ENCODE measurements at places on chromosomes 2 and 18.
A peak's percentile ranks its signal among the peaks of the same experiment; 100 is the strongest.

DNA sequence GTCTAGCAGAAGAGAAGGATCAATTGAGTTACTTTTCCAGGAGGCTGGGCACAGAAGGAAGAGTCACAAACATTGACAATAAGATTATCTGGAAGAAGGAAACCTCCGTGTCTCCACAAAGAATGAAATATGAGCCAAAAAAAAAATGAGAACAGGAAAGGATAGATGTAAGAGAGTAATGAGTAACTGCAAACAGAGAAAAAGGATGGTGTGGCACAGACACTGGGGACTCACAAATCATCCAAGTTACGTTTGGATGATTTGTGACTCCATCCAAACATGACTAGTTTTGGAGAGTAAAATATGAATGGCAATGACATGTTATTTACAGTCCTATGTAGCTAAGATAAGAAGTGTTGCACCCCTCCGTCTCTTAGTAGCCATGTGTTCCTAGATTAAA lies 42.8 kb upstream of the MAP2 start:
- DNase-seq = no peak

GRCh38 chr2:36773947-36774346 lies 77.4 kb downstream of the VIT start:
- no peak for DNase-seq

DNA sequence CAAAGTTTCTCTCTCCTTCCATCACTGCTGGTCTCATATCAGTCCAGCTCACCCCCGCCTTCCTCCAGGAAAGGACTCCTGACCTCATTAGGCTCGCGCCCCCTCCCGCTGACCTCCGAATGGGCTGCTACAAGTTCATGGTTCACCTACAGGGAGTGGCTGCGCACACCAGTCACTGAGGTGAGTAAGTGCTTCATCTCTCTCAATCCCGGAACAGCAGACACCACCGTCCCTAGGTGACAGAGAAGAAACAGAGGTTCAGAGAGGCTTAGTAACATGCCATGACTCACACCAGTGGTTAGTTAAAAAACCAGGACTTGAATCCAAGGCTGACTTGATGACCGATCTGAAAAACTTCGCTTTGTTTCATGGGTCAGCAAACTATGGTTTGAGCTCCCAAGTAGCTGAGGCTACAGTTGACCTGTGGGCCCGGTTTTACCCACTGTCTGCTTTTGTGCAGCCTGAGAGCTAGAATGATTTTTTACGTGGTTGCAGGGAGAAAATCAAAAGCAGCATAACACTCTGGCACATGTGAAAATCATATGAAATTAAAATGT lies 42.0 kb downstream of the ZFP36L2 start:
- peak; percentile 64 for DNase-seq

GRCh38 chr2:64650722-64651338 lies 2.9 kb downstream of the SERTAD2 start:
- no peak for DNase-seq

DNA sequence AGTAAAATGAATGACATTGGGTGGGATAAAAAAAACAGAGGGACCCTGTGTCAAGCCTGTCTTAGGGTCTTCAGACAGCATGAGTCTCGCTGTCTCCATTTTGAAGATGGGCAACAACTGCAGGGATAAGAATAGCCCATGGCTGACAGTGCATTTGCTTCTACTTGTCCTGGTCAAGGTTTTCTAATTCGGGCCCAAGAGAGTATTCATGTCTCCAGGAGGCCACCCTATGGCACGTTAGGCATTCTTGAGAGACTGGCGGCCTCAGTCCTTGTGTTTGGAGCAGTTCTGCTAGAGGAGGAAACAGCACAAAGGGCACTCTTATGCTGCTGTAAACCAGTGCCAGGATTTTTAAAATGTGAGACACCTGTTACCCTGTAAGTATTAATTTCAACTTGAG lies 9.5 kb upstream of the MYL1 start:
- no peak for DNase-seq

GRCh38 chr2:31256611-31257382 lies 22.8 kb downstream of the EHD3 start:
- DNase-seq = no peak

GRCh38 chr2:1605102-1606045 lies 138.9 kb downstream of the PXDN start:
- peak; percentile 58 for DNase-seq

GRCh38 chr18:78979056-78979729 lies 425 bp upstream of the SALL3 start:
- DNase-seq = no peak

GRCh38 chr2:232485757-232486557 lies 1.7 kb downstream of the ECEL1 start:
- no peak for DNase-seq

DNA sequence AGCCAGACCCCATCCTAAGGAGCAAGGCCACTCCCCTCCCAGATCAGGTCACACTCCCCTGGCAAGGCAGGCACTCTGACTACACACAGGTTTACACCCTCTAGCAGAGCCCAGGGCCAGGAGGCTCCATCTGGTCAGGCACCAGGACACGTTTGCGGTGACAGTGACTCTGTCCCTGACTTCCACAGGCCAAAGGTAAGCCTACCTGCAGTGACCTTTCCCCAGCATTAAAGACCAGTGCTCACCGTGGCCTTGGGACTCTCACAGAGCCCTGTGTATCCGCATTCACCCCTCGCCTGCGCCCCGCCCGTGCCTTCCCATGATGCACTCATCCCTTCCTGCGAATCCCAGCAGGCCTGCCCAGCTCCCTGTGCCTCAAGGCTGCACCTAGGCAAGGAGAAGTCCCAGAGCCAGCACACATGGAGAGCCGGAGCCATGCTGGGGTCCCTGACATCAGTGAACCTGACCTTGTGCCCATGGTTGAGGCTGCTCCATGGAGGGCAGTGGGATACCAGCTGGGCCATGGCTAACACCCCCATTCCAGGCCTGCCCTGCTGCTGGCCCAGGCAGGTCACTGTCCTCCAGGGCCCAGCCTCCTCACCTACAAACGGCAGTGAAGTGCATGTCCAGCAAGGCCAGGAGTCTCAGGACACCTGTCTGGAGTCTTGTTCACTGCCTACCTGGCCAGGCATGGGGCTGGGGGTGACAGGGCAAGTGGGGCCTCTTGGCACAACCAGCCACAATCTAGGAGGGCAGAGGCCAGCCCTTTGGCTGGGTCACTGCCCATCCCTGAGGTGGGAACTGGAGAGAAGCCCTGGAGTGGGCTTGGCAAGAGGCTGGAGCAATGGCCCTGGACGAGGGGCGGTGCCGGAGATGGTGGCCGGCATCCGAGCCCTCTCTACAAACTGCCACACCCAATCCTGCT lies 3.0 kb downstream of the NEURL3 start:
- no peak for DNase-seq

DNA sequence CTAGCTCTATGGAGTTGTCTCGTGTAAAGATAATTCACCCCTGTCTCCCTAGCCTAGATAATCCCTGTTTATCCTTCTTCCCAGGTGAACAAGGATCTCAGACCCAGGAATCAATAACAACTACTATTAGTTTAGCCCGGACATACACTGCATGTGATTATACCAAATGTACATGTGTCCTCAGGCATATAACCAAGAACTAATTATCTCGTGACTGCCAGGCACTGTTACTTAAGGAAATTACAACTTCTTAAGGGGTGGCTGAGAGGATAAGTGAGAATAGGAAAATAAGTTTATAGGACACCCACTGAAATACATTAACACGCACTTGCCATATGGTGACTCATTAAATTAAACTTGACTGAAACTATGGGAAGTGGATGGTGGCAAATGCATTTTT lies 126.6 kb downstream of the CNTNAP5 start:
- DNase-seq = no peak

DNA sequence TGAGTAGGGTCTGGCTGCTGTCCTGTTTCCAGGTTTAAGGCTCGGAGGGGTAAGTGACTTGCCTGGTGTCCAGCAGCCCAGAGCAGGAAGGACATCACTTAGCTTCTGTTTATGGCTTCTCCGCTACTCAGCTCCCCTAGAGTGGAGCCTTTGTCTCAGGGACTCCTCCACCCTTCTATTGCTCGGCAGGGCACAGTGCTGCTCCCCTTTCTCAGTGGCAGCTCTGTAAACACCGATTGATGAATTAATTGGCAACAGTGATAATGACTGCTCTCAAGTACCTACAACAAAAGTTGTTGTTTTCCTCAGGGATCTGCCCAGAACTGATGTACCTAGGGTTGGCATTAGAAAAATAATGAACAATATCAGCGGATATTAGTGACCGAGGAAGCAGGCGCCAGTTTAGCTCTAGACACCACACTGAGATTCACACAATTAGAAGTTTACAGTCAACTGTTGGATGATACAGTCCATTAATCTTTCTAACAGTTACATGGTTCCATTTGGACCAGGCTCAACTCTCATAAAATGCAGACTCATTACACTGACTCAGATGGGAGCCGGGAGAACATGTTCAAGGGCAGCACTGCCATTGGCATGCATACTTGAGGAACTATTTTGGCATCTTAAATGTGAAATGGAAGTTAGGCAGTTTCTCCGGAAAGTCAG lies 265.7 kb downstream of the MTX2 start:
- peak; percentile 26 for DNase-seq

GRCh38 chr2:213429516-213429915 lies 145.3 kb downstream of the SPAG16 start:
- DNase-seq = no peak

GRCh38 chr2:1931003-1931914 lies 186.9 kb upstream of the PXDN start:
- DNase-seq = no peak

Measured in fibroblast of villous mesenchyme (primary cell).